ENCODE measurements at places on chromosomes 16 and 17.

DNA sequence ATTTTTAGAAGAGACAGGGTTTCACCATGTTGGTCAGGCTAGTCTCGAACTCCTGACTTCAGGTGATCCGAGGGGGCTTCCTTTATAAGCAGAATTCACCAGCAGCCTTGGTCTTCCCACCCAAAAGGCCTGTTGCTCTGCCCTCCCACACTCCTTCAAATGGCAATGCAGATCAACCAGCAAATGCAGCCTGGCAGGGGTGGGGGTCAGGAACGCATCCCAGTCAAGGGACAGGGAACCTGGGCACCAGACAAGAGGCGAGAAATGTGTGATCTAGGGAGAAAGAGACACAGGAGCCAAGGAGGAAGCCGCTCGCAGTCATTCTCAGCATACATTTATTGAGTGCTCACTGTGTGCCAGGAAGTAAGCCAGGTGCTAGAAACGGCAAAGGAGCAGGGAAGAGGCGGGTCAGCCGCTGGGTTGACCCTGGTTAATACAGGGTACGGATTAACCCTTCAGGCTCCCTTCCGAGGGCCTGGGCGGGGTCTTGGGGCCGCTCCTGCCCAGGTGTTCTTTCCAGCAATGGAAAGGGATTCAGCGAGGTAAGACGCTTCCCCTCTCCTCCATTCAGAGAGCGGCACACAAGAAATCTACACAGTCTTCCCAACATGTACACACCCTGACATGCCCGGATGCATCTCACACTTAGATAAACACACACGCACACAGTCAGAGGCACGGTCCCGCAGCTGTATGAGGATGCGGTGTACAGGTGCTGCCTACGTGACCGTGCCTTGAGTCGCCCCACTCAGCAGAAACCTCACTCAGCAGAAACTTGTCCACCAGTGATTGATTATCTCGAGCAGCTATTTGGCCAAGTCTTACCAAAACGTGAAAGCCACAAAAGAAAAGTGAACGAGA lies 6.6 kb upstream of the PITPNA start:
- no peak for DNase-seq

DNA sequence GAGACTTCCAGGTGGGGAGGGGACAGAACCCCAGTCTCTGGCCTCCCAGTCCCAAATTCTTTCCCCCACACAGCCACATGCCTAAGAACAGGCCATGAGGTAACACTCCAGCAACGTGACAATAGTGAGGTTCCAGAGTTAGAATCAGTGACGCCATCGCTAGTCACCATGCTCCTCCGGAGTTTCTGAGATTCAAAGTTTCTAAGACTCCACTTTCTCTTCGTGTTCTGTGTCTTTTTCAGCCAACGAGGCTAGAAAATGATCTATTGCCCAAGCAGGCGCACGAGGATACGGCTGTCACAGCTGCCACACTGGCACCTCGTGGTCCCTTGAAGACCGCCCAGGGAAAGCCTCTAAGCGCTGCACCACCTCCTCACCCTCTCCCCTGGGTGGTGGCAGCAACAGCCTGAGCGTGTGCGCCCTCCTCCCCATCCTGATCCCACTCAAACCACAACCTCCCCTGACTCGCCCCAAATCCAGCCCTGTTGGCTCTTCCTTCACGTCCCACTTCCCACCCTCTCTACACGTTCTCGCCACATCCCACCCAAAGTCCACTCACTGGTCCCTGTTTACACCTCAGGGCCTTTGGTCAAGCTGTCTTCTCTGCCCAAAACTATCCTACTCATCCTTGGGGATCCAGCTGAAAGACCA lies 1.0 kb downstream of the MCRIP1 start:
- peak; percentile 39 for DNase-seq

GRCh38 chr17:58172369-58173071 lies 5.7 kb downstream of the OR4D2 start:
- DNase-seq = peak; percentile 44

- no peak for DNase-seq
Observed at GRCh38 chr17:74968361-74968780, 4.2 kb downstream of the HID1 start.

DNA sequence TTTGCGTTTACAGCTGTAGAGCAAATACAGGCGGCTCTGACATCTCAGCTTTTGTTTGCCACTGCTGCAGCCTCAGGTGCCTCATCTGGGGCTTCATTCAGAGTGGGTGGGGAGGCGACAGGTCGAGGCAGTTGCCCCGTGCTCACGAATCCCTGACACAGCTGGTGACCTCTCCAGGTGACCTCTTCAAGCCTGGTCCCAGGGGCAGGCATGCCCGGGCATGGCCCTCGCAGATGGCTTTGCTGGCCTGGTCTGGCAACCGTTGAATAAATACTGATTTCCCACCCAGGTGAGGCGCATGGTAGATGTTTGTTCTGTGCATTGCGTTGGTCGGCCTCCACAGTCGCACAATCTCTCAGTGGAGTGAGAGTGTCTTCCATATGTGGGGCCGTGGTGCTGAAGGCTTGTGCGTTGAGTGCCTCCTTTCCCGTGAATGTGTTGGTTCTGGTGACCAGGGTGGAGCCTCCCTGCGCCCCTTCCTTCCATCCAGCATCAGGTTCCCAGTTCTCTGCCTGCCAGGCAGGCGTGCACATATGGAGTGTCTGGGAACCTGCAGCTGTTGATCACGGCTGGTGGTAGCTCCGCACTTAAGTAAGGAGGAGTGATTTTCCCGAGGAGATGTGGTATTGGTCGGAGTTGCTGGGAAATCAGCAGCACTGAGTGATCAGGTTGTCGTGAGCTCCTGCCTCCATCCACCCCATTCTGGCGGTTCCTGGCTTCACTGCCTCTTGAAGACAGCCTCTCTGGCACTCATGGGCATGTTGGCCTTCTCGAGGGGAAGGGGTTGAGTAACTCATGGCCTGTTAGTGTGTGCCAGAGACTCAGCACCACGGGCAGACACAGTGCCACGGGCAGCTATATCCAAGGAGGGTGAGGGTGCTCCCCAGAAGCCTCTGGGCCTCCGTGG lies 149.7 kb downstream of the RPTOR start:
- no peak for DNase-seq

GRCh38 chr16:75230471-75231110 lies 11.8 kb downstream of the CTRB1 start:
- no peak for DNase-seq

- DNase-seq = no peak
Observed at GRCh38 chr16:78695391-78695790, 595.9 kb downstream of the WWOX start.

- peak; percentile 35 for DNase-seq
Observed at GRCh38 chr16:1444730-1445517, 568 bp upstream of the CCDC154 start.

DNA sequence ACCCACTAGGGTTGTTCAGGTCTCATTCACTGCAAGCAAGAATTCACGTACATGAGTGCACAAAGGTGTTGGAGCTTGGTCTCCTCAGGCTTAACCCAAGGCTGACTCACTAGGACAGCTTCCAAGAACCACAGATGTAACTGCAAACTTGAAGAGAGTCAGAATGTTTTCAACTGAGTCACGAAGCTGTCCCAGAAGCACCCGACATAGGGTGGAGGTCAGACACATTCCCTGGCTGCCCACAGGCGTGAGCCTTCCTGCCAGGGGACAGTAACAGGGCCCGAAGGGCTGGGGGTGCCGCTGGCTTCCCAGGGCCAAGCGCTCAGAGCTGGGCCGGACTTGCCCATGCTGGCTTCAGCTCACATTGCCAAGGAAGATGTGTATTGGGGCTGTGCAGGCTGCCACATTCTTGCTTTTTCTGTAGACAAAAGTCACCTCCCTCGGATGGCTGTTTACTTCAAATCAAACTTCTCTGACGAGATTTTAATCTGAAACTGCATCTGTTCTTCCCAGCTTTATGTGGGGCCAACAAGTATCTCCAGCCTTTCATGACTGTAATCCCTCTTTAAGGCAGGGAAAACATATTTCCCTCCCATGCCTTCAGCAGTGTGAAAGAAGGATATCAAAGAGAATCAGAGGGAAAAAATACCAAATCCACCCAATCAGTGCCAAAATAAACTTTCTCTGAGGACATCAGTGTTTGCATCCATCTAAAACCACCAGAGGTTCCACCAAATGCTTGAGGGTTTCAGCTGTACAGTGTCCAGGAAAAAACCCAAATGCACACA lies 14.3 kb downstream of the CMTM3 start:
- no peak for DNase-seq

DNA sequence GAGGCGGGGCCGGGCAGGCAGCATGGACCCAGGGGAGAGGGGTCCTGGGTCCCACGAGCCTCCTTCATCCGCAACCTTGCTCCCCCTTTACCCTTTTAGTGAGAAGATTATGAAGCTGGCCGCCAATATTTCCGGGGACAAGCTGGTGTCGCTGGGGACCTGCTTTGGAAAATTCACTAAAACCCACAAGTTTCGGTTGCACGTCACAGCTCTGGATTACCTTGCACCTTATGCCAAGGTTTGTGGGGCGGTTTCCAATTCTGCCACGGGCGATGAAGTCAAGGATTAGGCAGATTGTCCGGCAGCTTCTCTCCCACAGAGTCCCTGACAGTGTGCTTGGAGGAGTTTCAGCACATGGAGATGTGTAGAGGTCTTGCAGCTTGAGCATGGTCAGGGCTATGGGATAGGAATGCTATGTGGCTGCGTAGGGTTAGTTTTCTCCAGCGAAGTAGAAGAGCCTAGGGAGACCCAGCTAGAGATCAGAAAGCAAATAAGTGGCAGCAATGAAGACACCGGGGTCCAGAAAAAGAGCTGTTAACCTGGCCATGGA lies 598 bp downstream of the NIP7 start:
- DNase-seq = no peak
